ENCODE measurements at places on chromosomes 5 and 9.

DNA sequence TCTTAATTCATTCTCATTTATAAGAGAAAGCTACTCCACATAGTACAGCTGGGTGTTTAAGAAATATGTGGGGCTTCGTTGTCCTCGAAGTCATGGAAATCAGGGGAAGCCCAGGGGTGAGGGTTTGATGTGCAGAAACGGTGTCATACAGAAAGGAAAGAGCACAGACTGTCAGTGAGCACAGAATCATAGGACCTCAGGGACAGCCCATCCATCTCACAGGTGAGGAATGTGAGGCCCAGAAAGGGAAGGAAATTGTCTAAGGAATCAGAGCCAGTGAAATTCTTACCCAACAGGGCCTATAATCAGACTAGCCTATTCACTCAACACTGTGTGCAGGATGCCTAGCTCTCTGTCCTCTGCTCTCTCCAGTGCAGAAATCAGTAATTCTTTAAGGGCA, 535.6 kb downstream of the SPOCK1 start:
- no peak for DNase-seq

DNA sequence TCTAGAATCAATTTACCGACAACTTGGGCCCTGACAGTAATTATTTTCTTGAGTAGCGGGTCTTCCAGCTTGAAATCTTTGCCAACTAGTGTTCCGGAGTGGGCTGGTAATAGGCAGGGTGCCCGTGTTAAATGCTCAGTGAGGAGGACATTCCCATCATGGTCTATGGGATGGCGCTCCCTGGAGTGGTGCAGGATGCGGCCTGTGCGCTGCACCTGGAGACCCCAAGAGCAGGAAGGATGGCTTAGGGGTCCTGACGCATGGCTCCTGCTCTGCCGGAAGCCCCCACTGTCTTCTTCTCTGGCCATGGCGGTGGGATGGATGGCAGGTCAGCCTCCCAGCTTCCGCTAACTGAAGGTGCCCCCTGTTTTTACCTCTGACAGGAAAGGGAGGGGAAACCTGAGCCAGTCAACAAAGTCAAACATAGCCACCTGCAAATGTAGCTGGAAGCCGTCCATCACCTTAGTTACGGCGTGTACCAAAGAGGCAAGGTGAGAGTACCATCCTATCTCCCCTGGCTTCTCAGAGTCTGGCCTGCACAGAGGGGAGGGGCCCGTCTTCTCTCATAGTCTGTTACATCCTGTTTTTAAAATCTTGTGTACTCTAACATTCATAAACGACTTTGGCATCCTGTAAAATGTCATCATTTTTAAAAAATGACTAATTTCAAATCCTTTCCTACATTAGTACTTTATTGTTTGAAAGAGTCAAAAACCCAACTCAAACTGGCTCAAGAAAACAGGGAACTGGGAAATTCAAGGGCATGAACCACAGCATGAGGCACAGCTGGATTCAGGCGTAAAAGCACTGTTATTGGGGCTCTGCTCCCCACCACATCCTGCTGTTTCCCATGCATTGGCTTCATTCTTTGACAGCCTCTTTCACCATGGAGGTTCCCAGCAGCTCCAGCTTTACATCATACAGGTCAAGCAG, 28.5 kb upstream of the UNC5A start:
- DNase-seq: no peak

GRCh38 chr9:8883321-8883720, 1083.7 kb upstream of the DMAC1 start:
- no peak for DNase-seq

- DNase-seq: no peak
These were observed 96.8 kb upstream of the GNA14 start for GRCh38 chr9:77744841-77745430.

- DNase-seq: no peak
These were observed at the start of gene OMD for GRCh38 chr9:92424340-92424739. OMD (minus strand) TSS chr9:92424471; CDS start chr9:92417558, 6,913 bp downstream.

DNA sequence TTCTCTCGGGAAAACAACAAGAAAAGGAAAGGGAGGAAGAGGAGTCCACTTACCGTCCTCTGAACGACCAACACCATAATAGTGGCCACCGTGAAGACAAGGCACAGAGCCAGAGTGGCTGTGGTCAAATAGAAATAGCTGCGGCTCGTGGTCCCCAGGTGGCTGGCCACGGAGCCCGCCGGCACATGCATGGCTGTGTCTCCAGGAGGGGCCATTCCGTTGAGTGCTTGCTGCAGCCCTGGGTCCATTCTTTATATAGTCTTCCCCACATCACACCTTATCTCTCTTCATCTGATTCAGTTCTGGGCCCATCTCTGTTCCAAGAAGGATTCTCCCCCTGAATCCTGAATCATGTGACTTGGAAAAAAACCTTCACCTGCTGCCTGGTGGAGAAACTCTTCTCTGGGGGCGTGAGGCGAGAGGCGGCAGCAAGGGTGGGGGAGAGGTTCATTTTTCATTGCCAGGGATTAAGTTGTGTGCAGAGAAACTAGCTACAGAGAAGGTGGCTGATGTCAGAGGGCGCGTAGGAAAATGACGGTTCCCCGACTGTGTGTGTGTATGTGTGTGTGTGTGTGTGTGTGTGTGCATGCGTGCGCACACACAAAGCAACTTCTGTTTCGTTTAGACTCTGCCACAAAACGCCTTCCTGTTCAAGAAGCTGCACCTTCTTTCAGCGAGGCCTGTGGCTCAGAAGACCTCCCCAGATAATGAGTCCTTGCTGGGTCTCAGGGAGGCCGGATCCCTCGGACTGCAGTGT, at the start of gene TNFSF8:
TSS of gene TNFSF8 (minus strand) at position 536 of the 757 bp plus-strand sequence. CDS start at position 248, 288 bp downstream.
- DNase-seq: peak; percentile 63

DNA sequence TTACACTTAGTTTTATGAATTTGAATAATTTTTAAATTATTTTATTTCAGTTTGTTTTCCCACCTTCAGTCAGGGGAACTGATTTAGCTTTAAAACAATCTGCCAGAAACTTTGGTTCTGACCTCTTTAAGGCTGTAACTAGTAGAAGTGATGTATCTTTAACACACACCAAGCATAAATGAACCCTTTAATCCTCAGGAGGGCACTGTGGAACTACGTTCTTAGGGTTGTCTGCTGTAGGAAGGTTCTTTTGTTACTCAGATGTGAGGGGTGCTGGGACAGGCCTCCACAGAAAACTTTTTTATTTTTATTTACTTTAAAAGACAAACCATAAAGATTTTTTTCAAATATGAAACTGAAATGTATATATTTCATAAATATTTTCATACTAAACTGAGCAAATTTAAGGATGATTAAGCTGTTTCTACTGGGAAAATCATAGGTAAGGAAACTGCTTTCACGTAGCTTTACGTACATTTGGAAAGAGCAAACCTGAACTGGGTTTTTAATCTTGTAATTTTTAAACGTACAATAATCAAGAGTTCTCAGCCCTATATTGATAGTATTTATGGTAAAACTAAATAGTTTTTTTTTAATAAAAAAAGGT, 5.3 kb downstream of the KLF4 start:
- no peak for DNase-seq

DNA sequence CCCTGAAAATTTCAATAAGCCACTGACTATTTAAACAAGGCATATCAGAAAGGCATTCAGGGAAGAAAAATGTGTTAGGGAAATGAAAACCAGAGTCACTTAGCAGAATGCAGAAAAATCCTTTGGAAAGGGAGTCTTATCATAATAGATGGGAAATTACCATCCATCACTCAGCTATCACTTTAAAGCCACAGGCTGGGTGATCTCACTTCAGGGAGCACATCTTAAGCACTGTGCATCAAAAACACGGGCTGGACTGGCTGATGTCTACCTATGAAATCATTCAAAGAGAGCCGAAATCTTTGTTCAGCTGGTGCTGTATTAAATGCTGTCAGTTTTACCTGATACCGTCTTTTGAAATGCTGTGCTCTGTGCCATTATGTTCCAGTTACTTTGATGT, 73.5 kb downstream of the C9orf57 start:
- DNase-seq: no peak

- DNase-seq: no peak
These were observed at the start of gene WWC1 for GRCh38 chr5:168291342-168291963. WWC1 (plus strand) TSS chr5:168291645; CDS start chr5:168292153, 508 bp downstream.

DNA sequence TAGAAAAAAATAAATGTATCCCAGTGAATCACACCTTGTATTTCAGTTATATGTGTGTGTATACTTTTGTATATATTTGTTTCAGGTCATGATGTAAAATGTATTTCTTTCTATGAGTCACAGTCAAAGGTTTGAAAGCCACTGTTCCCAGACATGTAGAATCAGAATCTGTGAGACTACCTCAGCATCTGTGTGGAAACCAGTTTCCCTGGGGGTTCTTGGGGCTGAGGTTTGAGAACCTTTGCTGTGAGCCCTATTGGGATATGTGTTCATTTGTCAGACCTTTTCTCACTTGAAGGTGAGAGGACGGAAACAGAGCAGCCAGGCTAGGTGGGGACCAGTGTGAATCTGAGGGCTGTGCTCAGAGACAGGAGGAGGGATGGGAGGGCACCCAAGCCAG, 78.7 kb upstream of the SAP30L start:
- no peak for DNase-seq

DNA sequence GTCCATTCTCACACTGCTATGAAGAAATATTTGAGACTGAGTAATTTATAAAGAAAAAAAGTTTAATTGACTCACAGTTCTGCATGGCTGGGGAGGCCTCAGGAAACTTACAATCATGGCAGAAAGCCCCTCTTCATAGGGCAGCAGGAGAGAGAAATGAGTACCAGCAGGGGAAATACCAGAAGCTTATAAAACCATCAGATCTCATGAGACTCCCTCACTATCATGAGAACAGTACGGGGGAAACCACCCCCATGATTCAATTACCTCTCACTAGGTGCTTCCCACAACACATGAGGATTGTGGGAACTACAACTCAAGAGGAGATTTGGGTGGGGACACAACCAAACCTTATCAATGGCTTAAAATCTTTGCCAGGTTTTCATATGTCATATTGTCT, 20.3 kb upstream of the TENT4A start:
- no peak for DNase-seq

DNA sequence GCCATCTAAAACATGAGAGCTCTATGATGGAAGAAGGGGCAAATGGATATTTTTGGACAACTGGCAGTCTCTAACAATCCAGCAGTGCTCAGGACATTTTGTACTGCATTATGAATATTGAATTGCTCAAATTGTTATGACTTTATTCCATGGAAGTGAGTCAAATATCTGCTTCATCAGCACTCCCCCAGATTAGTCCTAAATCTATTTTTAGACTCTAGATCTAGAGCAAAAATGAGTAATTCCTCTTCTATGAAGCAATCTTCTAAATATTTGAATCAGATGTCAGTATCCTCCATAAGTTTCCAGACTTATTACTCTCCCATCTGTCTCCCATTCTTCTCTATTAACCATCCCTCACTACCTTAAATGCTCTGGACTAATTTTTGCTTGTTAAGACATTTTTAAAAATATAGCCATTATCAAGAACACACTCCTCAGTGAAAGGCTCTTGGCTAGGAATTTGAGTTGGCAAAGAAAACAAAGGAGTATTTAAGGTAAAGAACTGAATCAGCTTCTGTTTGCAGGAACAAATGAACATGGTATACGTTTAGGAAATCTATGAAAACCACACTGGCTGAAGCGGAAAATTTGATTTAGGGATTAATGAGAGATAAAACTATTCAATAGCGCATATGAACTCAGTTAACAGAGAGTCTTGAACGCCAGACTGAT, 300.9 kb downstream of the MCTP1 start:
- DNase-seq: no peak

DNA sequence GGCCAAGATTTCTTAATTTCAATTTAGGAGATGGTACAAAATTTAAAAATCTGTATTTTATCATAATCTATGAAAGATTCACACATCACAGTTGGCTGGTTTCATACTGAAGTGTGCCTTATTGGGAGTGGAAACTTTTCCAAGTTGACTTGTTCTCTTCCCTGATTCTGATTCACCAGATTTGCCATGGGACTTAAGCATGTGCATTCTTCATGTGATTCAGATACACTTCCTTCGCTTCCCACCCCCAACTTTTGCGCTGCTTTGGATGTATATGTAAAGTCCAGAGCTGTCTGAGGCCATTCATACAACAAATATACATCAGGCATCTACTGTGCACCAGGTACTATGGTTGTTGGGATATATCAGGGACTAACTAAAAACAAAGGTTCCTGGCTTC, 34.4 kb downstream of the CPEB4 start:
- no peak for DNase-seq

DNA sequence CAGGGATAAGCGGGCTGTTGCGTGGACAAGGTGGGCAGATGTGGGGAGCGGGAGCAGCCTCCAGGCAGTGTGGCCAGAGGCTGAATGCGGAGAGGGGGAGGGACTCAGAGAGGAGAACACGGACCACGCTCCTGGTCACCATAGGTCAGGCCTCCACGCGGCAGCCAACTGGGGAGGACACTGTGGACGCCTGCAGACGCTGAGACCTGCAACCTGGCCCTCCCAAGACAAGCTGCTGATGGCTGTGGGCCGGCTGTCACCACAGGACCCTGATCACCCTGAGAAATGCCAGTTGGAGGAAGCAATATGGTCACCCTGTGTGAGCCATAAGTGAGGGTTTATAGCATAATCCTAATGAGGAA, 16.8 kb downstream of the LPCAT1 start:
- no peak for DNase-seq

- no peak for DNase-seq
These were observed 52.1 kb downstream of the AQP7 start for GRCh38 chr9:33350310-33350709.

GRCh38 chr9:135456436-135457104, 23.0 kb upstream of the PPP1R26 start:
- no peak for DNase-seq

DNA sequence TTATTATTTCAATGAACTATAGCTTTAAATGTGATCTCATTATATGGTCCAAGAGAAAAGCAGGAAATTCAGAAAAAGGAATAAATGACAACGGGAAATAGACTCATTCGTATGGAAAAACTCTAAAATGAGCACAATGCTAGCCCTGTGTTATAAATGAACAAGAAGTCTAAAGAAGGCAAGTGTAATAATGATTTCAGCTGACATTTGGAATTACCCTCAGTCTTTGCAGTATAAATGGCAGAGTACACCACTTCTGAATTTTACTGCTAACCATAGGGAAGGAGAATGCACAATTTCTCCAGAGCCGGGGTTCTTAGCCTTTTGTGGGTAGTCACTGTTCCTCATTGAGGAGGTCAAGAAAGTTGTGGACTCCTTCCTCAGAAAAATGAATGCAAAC, 93.1 kb downstream of the ANKRD55 start:
- no peak for DNase-seq

- DNase-seq: no peak
These were observed 128.4 kb downstream of the MAST4 start for GRCh38 chr5:66724349-66725139.

GRCh38 chr9:134877541-134877940, 3.1 kb upstream of the FCN2 start:
- no peak for DNase-seq

- no peak for DNase-seq
These were observed 8.4 kb downstream of the TPPP start for GRCh38 chr5:684751-685216.

GRCh38 chr5:122870219-122870856, 24.9 kb downstream of the SNX24 start:
- no peak for DNase-seq

DNA sequence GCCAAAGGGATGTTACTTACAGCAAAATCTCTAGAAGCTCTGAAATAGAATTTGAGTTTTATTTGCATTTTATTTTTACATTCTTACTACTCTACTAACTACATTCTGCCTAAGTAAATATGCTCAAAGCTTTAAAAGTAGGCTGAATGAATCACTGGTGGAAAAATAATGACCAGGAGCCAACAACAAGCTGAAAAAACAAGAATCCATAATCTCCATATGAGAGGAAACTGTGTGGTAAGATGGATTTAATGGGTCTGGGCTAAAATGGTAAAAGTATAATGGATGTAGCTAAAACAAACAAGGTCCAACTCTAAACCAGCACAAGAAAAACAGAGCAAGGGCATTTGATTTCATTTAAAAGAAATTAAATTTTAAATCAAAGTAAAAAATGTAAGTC, 525.8 kb upstream of the FTMT start:
- DNase-seq: no peak

All from stimulated activated CD8-positive, alpha-beta memory T cell treated with anti-CD3 and anti-CD28 coated beads, Interleukin-7, amount 100 ng/mL, for 4 hours (primary cell).